PC-9 (cell line): ENCODE measurements at places on chromosomes 6 and 20. TPM values are rescaled to one million over a fixed set of nuclear protein-coding genes. Genes with fewer than 3 reads are reported as not detected.

Gene PPP1R3G
- total RNA-seq = 1.1 and 1.4 TPM in 2 replicates

Gene SCRT2
- total RNA-seq = not detected in 2 replicates

Gene SYNGAP1
- 13.6 and 17.7 TPM in 2 replicates for total RNA-seq

Gene DEFB124
- not detected in 2 replicates for total RNA-seq

Gene OR2J3
- not detected in 2 replicates for total RNA-seq

Gene POU5F1
- 1.1 and 1.4 TPM in 2 replicates for total RNA-seq

Gene SEMG1
- not detected in 2 replicates for total RNA-seq

Gene TAGAP
- 0.23 TPM in 1 of 2 replicates, not detected in the other for total RNA-seq

Gene DSP
- total RNA-seq = 109 and 117 TPM in 2 replicates

Gene FKBP1C
- total RNA-seq = 0.46 TPM in 1 of 2 replicates, not detected in the other

Gene HMGN4
- total RNA-seq = 86.9 and 90.5 TPM in 2 replicates

Gene CDSN
- 1.0 and 1.9 TPM in 2 replicates for total RNA-seq

Gene SYNDIG1
- 0.17 and 0.35 TPM in 2 replicates for total RNA-seq

Gene ENTPD6
- total RNA-seq = 75.5 and 80.4 TPM in 2 replicates

Gene ADTRP
- 4.1 and 7.9 TPM in 2 replicates for total RNA-seq
